ENCODE measurements at places on chromosomes 5 and 9.

- DNase-seq: no peak
Observed at GRCh38 chr5:22900801-22901310, 47.7 kb upstream of the CDH12 start.

DNA sequence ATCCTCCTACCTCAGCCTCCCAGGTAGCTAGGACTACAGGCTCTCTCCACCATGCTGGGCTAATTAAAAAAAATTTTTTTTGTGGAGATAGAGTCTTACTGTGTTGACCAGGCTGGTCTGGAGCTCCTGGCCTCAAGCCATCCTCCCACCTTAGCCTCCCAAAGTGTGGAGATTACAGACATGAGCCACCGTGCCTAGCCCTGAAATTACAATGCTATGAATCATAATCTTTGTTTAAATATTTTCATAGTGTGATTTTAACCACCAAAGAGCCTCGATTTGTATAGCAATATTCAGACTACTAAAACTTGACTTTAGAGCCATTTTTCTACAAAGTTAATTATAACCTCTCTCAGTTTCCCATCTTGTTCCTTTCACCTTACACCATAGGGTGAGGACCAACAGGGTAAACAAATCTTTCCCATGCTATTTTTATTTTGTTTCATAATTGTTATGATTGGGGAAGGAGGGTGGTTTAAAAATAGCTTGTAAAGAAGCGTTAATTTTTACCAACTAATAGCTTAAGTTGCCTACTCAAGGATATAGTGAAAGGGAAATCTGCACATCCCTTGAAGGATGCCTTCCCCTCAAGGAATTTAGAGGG lies 32.7 kb downstream of the UBE2D2 start:
- DNase-seq: peak; percentile 70

- DNase-seq: no peak
Observed at GRCh38 chr9:93320591-93321219, 130.8 kb upstream of the FAM120A start.

DNA sequence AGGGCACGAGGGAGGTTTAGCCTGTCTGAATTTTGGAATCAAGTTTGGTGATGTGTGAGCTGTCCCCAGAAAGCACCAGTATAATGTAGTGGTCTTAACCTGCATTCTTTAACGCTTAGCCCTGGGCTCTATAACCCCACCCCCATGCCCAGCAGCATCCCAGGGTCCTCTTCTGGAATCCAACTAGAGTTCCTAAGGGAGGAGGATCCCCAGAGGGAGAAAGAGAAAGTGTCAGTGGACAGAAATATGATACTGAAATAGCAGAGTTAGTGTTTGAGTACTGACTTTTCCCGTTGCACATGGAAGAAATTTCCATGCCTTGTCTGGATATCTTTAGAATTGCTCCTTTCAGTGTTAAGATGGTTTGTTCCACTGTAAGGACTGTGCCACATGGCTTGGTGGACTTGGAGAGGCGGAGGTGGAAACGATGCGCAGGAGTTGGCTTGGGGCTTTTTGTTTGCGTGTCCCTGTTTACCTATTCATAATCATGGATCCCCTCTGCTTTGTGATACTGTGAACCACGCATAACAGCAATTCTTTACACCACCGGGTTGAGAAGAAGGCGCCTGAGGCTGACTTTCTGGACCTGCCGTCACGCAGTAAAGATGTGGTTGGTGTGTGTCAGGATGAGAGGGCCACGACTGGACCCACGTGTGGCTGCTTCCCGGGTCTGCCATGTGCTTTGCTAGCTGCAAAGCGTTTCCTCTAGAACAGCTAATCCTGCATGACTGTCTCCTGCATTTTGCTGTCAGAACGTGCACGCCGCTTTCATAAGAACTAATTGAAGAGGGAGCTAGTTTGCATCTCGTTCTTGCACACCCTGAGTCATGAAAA lies 142.3 kb downstream of the SMARCA2 start:
- DNase-seq: peak; percentile 70

GRCh38 chr9:124764774-124765438 lies 6.2 kb downstream of the NR6A1 start:
- no peak for DNase-seq

DNA sequence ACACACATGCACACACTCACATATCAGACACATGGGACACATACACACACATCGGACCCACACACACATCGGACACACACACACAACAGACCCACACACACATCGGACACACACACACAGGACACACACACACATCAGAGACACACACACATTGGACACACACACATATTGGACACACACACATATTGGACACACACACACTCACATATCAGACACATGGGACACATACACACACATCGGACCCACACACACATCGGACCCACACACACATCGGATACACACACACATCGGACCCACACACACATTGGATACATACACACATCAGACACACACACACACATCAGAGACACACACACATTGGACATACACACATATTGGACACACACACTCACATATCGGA lies 12.8 kb upstream of the LAMC3 start:
- no peak for DNase-seq

DNA sequence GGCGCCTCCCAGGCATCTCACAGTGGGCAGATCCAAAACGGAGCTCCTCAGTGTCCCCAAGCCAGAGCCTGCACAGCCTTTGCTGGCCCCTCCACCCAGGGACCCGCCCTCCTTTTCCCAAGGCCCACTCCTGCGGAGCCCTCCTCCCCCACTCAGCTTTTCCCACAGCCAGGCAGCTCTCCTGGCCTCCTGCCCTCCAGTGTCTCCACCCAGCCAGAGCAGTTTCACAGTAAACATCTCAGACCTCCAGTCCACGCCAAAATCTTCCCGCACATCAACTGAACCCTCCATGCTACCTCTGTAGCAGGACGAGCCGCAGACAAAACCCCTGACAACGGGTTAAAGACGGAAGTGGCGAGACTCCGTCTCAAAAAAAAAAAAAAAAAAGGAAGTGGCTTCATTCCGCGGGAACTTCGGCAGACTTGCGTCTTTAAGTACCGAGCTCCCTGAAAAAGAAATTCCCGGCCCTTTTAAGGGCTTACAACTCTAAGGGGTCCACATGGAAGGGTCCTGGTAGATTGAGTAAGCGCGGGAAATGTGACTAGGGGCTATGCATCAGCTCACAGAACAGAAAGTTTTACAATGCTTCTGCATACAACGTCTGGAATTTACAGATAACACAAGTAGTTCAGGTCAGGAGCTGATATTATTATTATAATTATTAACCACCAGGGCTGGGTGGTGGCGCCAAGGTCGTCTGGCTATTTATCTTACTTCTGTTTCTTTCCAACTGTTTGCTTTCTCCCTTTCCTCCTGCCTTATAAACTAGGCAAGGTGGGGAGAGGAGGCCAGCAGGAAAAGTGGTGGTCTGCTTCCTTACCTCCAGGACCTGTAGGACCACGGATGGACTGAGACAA lies 11.4 kb upstream of the GRIN1 start:
- DNase-seq: no peak

GRCh38 chr9:129007766-129008468 lies 20.2 kb downstream of the SH3GLB2 start:
- DNase-seq: no peak

DNA sequence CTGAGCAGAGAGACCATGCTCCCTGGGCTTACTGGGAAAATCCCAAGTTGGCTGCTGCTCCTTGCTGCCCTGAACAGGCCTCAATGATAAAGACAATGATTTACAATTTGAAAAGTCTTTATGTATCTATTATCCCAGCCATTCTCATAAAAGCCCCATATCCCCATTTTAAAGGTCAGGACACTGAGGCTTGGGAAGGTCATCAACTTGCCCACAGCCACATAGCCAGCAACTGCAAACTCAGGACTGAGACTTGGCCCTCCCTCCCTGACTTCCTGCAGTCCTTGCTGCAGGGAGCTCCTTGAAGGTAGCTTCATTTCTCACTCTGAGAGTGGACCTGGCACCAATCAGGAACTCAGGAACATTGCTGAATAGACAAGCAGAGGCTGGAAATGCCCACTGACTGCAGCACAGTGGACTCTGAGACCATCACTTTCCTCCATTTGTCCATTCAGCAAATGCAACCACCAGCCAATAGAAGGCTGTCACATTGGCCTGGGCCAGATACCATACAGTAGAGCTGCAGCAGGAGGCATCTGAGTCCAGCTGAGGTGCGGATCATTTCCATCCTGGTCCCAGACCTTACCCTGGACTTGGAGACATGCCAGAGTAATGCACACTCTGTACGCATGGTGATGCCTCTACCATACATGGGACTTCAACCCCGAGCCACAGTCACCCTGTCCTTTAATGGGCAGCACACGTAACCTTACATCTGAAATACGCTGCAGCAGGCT lies 18.3 kb downstream of the TNIP1 start:
- DNase-seq: no peak

GRCh38 chr9:76911971-76912370 lies 6.1 kb upstream of the PRUNE2 start:
- DNase-seq: no peak

DNA sequence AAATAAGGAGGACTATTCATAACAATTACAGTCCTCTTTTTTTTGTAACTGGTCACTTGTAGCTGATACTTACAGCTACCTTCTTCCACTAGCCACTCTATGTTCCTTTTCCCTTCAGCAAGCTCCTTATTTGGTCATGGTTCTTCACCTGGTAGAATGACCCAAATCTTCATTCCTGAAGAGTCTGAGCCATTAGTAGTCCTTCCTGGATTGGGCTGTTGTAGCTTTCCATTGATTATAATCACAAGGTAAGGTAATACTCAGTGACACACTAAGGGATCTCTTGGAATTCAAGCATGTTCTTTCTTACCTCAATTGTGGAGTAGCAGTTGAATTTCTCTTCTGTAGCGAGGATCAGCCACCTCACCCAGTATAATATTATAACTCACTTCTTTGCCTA lies 25.5 kb upstream of the ITGA2 start:
- DNase-seq: no peak

- DNase-seq: no peak
Observed at GRCh38 chr9:124602204-124602603, 95.0 kb upstream of the NR5A1 start.

DNA sequence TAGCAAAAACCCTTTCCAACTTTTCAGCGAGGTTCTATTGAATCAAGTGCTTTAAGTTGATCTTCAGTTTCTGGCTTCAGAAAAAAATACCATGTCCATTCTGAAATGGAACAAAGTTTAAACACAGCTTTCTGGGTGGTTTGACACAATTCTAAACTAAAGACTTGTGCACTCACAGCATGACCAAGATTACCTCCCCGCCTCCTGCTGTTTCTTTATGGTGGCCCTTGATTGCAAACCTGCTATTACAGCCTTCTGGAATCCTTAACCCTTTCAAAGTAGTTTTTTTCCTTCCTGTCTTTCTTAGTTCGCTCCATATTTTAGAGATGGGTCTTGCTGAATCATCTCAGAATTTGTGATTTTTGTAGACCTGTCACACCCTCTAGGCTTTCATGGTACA lies 135.9 kb upstream of the FBN2 start:
- DNase-seq: no peak

GRCh38 chr9:103730866-103731265 lies 363.2 kb upstream of the SMC2 start:
- DNase-seq: no peak

GRCh38 chr5:167820101-167820990 lies 471.1 kb upstream of the WWC1 start:
- DNase-seq: peak; percentile 84

- no peak for DNase-seq
Observed at GRCh38 chr9:78207319-78207718, 28.6 kb upstream of the CEP78 start.

DNA sequence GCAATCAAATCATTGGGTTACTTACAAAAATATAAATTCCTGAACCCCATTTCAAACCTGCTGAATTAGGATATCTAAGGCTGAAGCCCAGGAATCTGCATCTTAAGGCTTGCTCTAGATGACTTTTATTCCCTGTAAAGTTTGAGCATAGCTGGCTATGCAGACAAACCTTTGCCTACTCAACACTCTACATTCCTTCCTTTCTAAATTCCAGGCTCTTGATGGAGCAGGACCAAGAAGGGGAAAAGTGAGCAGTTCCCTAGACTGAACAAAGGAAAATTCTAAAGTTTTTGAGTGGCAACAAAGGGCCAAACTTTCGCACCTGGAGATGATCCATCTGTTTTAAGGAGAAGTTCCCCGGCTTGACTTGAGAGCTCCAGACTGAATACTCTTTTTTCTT lies 9.8 kb upstream of the ADRA1B start:
- peak; percentile 38 for DNase-seq

GRCh38 chr5:157222506-157223230 lies 42.0 kb downstream of the ITK start:
- peak; percentile 93 for DNase-seq

DNA sequence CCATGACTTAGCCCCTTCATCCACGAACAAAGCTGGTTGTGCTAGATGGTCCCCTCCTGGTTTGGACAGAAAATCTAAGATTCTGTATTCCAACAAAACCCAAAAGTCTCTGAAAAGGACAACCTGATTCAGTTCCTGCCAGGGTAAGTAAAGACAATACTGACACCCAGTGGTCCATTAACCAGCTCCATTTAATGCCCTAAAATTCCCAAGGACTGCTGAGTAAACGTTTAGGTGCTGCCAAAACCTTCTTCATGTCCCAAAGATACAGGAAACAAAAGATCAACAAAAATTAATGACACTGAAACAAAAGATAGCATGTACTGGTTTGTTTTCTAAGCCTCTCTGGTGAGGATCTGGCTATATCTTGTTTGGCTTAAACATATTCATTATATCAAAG lies 25.3 kb upstream of the PPP1R2B start:
- DNase-seq: peak; percentile 63

DNA sequence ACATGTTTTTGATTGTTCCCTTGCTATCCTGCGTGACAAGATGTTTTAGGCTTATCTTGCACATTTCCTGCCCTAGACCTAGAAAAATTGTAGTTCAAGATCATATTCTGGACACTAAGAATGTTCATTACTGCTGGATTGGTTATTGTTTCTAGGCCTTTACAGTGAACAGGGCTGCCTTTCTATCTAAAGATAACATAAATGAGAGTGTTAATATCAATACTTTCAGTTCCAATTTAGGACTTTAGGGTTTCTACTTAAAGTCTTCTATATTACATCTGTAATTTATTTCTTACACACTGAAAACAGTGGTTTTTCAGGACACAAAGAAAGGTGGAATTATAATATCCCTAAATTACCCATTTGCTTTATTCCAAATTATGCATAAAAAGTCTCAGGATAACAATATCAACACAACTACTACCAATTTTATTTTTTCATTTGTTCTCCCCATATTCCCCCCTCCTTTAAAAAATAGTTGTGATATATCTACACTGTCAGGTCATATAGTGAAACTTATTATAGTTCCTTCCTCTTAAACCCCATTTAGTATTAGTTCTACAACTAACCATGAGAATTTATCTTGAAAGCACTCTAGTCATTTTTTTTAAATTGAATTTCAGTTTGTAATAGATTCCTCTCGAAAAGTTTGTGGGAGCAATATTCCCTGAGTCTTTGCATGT lies 293.9 kb upstream of the RIOK2 start:
- DNase-seq: no peak

DNA sequence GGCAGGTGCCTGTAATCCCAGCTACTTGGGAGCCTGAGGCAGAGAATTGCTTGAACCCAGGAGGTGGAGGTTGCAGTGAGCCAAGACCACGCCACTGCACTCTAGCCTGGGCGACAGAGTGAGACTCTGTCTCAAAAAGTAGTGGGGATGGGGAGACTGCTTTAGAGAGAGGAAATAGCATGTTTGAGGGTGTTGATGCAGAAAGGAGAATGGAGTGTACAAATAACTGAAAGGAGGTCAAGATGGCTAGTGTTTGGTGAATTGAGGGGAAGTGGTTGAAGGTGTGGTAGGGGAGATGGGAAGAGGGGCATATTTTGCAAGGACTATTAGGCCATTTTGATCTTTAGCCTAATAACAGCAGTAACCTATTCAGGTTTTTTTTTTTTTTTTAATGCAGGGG lies 18.2 kb downstream of the TENT2 start:
- no peak for DNase-seq

GRCh38 chr5:77871946-77872345 lies 95.8 kb upstream of the TBCA start:
- no peak for DNase-seq
